Suppressor macrophage treated with lipopolysaccharide for 4 hours (primary cell): ENCODE measurements at places on chromosomes 4 and X.

DNA sequence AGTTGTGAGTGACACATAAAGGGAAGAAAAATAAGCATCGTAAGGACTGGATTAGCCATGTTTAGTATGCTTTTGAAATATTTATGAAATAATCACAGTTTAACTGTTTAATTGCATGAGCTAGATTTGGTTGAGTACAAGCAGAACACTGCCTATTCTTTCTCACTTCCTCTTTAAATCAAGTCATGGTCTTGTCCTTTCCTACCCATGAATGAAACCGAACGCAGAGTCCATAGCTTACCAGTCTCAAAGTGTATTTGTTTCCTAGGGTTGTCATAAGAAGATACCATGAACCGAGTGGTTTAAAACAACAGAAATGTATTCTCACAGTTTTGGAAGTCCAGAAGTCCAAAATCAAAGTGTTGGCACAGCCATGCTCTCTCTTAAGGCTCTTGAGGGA lies 684.0 kb upstream of the MAGEB2 start:
- no peak for DNase-seq

DNA sequence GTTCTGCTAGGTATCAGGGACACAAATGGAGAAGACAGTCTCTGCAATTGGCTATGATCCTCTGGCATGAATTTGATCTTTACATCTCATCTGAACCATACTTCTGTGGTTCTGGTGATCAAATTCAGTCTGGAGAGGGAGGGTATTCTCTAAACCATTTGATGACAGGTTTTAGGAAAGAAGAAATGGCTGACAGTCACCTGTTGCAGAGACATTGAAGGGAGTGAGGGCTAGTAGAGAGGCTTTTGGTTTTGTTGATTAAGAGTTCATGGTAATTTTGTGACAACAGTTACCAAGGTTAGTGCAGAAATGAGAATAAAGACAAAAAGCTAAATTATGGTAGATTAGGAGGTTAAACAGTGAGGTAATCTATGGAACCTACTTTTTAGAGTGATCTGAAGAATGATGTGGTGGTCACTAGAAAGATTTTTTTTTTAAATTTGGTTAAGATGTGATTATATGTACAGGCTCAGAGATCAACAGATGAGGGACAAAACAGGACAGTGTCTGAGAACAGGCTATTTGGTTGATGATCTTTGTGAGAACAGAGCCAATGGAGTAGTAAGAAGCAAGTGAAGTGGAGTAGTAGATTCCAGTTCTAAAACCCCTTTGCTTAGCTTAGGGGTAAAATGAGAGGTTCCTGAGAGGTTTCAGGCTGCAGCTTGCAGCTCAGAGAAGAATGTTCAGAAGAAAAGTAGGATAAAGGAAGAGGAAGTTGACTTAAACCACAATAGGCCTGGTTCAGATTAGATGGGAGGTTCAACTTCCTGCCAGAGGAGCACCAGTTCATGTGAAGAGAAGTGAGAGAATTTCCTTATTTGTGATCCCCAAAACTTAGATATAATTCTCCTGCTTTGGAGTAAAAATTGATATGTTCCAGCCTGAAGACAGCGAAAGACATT lies 34.7 kb downstream of the VSIG4 start:
- peak; percentile 44 for DNase-seq

GRCh38 chr4:126221717-126222340 lies 907.1 kb downstream of the FAT4 start:
- DNase-seq: no peak

DNA sequence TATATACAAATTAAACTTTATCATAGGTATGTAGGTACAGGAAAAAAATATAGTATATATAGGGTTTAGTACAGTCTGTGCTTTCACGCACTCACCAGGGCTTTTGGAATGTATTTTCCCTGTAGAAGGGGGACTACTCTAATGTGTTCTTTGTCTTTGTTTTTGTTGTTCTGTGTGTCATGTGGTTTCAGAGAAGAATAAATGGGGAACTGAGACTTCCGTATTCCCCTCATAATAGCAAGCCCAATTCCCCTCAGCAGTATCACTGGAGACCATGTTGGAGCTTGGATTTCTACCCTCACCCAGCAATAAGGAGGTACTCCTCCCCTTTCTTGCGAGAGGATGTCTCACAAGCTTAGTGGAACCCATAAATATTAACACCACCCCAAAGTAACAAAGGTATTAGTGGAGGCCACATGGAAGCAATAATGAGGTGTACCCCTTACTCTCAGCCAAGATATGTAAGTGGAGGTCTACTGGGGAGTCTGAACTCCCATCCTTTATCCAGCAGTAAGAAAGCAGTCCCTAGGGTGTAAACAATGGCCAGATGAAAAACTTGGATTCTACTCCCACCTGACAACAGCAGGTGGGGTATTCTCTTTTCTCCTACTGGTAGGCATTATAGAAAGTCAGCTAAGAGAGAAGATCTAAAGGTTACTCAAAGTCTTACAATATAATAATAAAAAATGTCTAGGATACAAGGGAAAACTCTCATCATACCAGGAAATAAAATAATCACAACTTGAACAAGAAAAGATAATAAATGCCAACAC lies 805.4 kb upstream of the GALNTL6 start:
- DNase-seq: peak; percentile 8

DNA sequence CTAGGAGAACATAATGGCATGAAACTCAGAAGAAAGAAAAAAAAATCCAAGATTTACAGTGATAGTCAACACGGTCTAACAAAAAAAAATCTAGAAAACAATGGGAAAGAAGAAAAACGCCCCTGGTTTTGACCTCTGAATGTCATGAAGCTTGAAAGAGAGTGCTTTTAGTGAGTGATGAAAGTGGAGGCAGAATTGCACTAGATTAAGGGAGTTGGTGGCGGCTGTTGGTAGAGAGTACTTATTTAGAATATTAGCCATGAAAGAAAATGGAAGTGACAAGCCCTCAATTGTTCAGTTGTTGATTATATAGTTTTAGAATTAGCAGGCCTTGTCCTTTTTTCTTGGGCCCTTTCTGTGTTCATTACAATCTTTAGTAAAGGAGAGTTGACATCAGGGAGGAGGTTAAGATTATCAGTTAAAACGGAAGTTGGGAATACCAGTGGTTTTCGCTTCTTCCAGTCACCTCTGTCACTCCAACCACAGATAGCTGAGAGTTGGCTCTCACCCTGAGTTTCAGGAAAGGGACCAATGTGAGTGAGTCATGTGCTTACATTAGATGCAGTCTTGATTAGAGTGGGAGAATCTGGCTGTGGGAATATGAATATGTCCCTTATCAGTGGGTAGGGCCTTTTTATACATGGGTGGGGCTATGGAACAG lies 29.7 kb downstream of the EREG start:
- no peak for DNase-seq

DNA sequence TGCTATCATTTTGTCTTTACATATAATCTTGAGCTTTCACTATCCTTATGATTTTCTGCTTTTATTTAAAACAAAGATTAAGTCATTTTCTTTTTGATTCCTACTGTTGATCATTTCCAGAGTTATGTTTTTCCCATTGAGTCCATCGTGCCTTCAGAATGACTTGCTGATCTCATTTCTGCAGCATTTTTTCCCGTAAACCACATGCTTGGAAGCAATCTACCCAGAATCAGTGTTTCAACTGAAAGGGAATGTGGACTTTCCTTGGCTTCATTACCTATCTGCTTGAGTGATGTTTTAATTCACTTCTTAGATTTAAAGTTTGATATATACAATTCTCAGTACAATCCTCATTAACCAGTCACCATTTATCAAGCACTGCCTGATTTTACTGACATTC lies 192.4 kb upstream of the FSTL5 start:
- DNase-seq: no peak

- no peak for DNase-seq
Measured at GRCh38 chr4:53744446-53745160, 153.3 kb upstream of the LNX1 start.

- DNase-seq: no peak
Measured at GRCh38 chr4:101941816-101942358, 151.4 kb downstream of the BANK1 start.

DNA sequence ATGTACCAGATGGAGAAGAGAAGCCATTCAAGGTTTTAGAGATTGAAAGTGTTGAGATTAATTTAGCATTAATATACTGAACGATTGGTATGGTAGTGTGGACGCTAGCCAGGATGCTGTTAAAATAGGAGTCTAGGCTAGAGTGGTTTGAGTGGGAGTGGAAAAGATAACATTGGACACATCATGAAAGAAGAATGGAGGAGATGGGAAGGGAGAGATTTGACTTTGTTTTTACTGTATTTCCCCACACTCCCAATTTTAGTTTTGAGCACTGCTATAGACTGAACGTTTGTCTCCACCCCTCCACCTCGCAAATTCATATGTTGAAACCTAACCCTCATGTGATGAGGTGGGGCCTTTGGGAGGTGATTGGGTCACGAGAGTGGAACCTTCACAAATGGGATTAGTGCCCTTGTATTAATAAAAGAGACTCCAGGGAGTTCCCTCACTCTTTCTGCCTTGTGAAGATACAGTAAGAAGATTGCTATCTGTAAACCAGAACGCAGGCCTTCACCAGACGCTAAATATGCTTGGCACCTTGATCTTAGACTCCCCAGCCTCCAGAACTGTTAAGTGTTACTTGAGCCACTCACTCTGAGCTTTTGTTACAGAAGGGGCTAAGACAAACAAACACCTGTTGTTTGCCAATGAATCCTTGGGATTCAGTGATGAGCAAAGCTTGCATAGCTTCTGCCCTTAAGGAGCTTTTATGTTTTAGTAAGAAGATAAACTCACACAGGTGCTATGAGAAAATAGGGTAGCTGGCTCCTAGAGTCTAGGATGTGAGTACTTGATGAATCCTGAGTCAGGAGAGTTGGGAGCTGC lies 25.8 kb downstream of the USP9X start:
- no peak for DNase-seq

- DNase-seq: no peak
Measured at GRCh38 chr4:128751354-128751753, 58.1 kb upstream of the JADE1 start.

DNA sequence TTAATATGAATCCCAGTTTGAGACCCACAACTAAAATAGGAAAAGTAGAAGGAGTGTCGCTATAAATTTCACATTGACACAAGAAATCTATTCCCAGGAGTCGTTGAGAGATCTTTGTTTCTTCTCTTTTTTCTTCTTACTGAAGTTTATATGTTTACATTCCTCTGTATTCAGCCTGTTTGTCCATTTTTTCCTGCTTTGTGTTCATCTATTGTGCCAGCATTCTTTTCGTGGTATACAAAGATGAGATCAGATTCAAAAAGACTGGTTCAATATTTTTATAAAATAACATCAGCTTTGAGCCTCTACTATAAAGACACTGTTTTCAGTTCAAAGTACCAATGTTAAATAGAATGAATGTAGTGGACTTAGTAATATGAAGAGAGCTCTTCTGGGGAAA lies 95.4 kb upstream of the MYOZ2 start:
- DNase-seq: no peak

GRCh38 chr4:98997166-98997565 lies 1.6 kb downstream of the METAP1 start:
- no peak for DNase-seq
